ENCODE measurements at places on chromosomes 16 and 17.

DNA sequence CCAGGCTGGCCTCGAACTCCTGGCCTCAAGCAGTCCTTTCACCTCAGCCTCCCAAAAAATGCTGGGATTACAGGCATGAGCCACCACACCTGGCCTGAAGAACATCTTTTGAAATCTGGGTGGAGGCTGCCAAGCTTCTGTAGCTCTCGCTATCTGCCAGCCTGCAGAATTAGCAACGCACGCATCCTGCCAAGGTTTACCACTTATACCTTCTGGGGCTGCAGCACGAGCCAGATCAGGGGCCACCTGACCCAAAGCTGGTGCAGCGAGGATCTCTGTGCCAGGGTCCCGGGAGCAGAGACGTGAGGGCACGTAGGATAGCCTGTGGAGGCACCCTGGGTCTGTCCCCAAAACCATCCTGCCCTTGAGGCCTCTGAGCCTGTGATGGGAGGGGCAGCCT, 22.2 kb downstream of the SLC38A8 start:
- no peak for DNase-seq

DNA sequence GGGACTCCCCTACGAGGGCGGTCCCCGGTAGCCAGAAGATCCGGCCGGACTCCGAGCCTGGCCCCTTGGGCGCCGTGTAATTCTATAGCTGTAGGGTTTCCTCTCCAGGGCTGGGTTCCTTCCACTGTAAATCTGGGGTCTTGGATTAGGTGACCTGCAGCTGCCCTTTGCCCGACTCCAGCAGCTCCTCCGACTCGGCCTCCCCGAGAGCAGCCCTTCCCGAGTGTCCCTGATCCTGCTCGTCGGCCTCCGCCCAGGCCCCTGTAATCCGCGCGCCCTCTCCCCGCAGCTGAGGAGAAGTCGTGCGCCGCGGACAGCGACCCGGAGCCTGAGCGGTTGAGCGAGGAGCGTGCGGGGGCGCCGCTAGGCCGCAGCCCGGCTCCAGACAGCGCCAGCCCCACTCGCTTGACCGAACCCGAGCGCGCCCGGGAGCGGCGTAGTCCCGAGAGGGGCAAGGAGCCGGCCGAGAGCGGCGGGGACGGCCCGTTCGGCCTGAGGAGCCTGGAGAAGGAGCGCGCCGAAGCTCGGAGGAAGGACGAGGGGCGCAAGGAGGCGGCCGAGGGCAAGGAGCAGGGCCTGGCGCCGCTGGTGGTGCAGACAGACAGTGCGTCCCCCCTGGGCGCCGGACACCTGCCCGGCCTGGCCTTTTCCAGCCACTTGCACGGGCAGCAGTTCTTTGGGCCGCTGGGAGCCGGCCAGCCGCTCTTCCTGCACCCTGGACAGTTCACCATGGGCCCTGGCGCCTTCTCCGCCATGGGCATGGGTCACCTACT, 5.5 kb downstream of the TBX2 start:
- no peak for DNase-seq

DNA sequence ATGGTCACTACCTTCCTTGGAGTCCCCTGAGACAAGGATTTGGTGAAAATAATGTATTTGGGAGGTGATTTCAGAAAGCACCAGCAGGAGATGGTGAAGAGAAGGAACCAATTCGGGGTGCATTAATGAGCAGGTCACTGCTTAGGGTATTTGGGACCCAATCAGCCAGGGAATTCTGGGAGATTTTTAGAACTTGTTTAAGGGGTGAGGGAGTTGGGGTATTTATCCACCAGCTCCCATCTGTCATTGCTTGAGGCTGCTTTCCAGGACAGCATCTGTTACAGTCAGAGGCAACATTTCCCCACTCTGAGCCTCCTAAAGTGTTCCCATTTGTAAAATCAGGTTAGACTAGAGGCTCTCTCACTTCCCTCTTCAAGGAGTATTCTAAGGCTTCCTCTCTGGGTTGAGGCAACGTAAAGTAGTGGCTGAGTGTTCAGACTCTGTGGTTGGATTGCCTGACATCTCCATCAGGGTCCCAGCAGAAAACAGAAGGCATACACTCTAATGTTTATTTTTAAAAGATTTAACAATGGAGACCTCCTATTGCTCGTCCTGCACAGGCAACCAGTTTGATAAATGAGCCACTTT, 60.9 kb downstream of the CLEC19A start:
- no peak for DNase-seq

- no peak for DNase-seq
Observed at GRCh38 chr16:18782697-18783429, 7.3 kb downstream of the RPS15A start.

GRCh38 chr17:30274887-30275286, 16.9 kb downstream of the BLMH start:
- no peak for DNase-seq

DNA sequence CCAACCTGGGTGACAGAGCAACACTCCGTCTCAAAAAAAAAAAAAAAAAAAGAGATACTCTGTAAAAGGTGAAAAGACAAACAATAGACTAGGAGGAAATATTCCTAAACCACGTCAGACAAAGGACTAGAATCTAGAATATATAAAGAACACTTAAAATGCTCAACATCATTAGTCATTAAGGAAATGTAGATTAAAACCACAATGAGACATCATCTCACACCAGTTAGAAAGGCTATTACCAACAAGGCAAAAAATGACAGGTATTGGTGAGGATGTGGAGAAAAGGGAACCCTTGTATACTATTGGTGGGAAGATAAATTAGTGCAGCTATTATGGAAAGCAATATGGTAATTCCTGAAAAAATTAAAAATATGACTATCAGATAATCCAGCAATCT, 903.1 kb upstream of the SOX9 start:
- no peak for DNase-seq

- no peak for DNase-seq
Observed at GRCh38 chr17:67160791-67161190, 84.2 kb downstream of the HELZ start.

DNA sequence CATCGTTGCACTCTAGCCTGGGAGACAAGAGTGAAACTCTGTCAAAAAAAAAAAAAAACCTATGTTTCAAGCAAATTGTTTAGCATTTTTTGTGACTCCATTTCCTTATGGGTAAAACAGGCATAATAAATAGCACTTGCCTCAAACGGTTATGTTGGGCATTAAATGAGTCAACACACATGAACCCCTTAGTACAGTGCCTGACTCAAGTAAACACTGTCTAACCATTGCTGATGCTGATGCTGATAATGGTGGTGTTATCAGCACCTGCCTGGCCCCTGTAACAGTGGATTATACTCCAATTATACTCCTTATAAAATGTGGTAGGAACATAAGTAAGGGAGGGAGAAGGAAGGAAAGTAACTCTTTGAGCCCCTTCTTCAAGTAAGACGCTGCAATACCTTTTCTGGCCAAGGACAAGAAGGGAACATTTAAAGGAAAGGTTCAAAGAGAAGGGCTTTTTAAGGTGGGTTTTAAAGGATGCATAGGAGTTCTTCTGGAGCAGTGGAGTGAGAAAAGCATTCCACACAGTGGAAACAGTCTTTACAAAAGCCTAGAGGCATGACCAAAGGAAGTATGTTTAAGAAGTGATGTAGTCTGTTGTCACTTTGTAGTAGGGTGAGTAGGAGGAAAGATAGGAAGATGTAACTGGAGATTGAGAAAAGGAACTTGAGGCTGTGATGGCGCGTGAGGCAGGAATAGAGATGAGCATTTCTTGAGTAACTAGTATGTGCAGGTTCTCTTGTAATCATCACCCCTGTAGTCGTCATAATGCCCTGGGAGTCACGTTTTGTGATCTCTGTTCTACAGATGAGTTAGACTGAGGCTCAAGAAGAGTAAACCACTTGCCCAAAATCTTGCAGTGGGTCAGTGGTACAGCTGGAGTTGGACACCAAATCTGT, 4.3 kb downstream of the SCNN1B start:
- no peak for DNase-seq

- DNase-seq = no peak
Observed at GRCh38 chr16:75482434-75483205, 12.6 kb downstream of the CHST6 start.

GRCh38 chr16:58923094-58923493, 189.0 kb upstream of the GOT2 start:
- DNase-seq = no peak

GRCh38 chr17:69677130-69677529, 262.6 kb downstream of the MAP2K6 start:
- no peak for DNase-seq

- DNase-seq = no peak
Observed at GRCh38 chr16:84212631-84213030, 21.7 kb downstream of the ADAD2 start.

DNA sequence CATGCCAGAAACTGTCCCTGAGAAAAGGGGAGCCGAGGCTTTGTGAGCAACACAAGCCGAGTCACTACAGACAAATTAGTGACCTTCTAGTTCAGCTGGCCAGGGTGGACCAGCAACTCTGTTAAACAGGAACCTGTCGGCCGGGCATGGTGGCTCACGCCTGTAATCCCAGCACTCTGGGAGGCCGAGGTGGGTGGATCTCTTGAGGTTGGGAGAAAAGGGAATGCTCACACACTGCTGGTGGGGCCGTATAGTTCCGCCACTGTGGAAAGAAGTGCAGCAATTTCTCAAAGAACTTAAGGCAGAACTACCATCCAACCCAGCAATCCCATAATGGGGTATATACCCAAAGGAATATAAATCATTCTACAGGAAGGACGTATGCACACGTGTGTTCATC, 67.8 kb downstream of the C16orf95 start:
- no peak for DNase-seq

All from NCI-H1048 (cell line).